H9 (cell line): ENCODE measurements at places on chromosomes 5 and 9. TPM values are rescaled to one million over a fixed set of nuclear protein-coding genes. Genes with fewer than 3 reads are reported as not detected.

Gene SLC45A2
- total RNA-seq, result not detected in 2 replicates

Gene PFN3
- total RNA-seq, result not detected in 2 replicates

Gene ARL14EPL
- total RNA-seq, result not detected in 2 replicates

Gene CCL27
- 0.28 and 1.0 TPM in 2 replicates for total RNA-seq

Gene SYK
- total RNA-seq, result 7.9 and 8.0 TPM in 2 replicates

Gene CNTNAP3
- 18.7 and 22.6 TPM in 2 replicates for total RNA-seq

DNA sequence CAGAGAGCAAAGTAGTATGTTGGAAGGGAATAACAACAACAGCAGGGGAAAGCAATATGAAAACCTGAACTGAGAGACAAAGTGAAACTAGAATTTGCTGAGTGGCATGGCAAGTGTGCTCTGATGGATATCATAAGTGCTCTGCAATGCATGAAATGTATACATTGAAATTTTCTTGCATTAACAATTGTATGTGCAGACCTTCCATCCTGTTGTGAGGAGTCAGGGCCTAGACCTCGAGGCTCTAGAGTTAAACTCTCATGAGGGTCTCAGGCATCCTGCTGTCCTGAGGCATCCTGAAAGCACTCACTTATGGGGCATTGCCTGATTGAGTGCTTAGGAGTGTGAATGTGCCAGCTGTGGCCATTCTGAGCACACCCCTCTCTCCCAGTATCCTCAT is 1.1 kb downstream of the ECM2 start:
- no peak overlapping the region for H3K27ac ChIP-seq
- no peak overlapping the region for H3K4me3 ChIP-seq
- no peak for DNase-seq
- no peaks in the 10 kb centered on the region for H3K27me3 ChIP-seq
- H3K4me1 ChIP-seq, result no peaks in the 10 kb centered on the region

- no peaks in the 10 kb centered on the region for H3K4me1 ChIP-seq
- H3K36me3 ChIP-seq, result no peaks in the 10 kb centered on the region
- H3K4me3 ChIP-seq, result peak overlapping the region; percentile 62
- peaks cover 33% of the 10 kb centered on the region; the same call in 1 of the 2 replicates for H3K27me3 ChIP-seq
- H3K27ac ChIP-seq, result no peak overlapping the region
These were observed 48.1 kb downstream of the EBF1 start for GRCh38 chr5:159051421-159052282.

DNA sequence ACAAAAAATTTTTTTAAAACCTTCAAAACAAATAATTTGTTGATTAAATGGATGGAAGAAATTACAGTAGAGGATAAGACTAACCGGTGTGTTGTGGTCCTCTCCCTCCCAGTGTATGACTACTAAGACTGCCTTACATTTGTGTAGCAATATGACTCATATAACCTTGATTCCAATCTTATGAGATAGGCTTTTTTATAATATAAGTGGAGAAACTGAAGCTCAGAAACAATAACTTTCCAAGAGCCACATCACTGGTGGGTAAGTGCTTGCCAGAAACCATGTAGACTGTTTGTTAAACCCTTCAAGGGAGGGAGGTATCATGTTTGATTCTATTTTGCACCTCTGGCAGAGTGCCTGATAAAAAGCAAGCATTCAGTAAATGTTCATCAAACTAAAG is 47.5 kb downstream of the NLN start:
- H3K4me1 ChIP-seq, result no peaks in the 10 kb centered on the region
- peaks cover 34% of the 10 kb centered on the region for H3K36me3 ChIP-seq
- H3K4me3 ChIP-seq, result no peak overlapping the region
- no peaks in the 10 kb centered on the region for H3K27me3 ChIP-seq
- DNase-seq, result no peak
- H3K27ac ChIP-seq, result no peak overlapping the region

GRCh38 chr9:88106492-88106891 is 31.8 kb downstream of the SPATA31C2 start:
- DNase-seq, result peak; percentile 36
- H3K4me1 ChIP-seq, result no peaks in the 10 kb centered on the region
- no peaks in the 10 kb centered on the region for H3K36me3 ChIP-seq
- H3K27ac ChIP-seq, result no peak overlapping the region
- H3K4me3 ChIP-seq, result no peak overlapping the region

DNA sequence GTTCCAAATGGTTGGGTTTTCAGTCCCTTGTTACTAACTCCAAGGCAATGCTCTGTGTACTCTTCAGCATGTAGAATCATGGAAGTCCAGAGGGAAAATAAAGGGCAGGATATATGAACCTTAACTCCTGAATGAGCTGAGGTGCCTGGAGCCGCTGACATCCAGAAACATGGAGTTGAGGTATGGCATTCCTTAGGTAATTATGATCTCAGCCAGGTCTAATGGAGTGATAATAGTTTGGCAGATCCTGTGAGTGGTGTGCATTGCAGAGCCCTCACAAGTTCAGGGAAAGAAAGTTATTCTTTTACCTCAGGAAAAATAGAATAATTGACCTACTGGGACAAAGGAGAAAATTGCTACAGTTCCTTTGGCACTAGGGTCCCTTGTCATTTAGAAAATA is 369.1 kb downstream of the ZNF608 start:
- no peaks in the 10 kb centered on the region for H3K4me1 ChIP-seq
- H3K27me3 ChIP-seq, result no peaks in the 10 kb centered on the region
- peaks cover 22% of the 10 kb centered on the region for H3K36me3 ChIP-seq

DNA sequence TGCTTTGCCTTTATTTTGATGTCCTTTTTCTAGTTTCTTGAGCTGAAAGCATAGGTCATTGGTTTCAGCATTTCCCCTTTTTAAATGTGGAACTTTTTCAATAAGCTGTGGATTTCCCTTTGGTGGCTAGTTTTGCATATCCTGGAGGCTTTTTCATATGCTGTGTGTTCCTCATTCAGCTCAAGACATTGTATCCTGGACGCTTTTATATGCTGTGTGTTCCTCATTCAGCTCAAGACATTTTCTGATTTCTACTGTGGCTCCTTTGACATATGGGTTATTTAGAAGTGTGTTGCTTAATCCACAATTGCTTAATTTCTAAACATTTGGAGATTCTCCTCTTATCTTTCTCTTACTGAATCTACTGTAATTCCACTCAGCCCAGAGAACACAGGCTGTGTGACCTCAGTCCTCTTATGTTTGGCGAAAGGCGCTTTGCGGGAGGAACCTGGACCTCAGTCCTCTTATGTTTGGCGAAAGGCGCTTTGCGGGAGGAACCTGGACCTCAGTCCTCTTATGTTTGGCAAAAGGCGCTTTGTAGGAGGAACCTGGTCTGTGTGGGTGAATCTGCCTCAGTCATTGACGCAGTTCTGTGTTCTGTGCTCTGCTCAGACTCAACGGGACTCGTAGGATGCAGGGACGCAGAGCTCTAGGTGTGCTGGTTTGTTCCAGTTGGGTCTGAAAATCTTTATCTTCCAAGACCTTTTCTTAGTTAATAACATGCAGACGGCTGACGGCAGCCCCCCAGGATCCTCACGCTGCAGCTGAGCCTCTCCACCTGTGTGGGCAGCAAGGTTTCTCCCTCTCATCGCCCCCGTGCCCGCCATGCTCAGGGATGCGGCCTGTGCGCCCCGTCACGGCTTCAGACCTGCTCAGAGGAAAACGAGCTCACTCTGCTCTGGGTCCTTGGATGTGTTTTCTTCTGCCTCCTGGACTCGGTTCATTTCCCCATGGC is 6.0 kb upstream of the SLC9A3 start:
- H3K27ac ChIP-seq, result no peak overlapping the region
- H3K4me3 ChIP-seq, result no peak overlapping the region
- no peaks in the 10 kb centered on the region for H3K4me1 ChIP-seq
- H3K27me3 ChIP-seq, result peaks cover 32% of the 10 kb centered on the region; the same call in 1 of the 2 replicates
- DNase-seq, result no peak

GRCh38 chr5:133953568-133954145 is 14.8 kb downstream of the C5orf15 start:
- peak overlapping the region; percentile 27 for H3K27ac ChIP-seq
- H3K4me3 ChIP-seq, result no peak overlapping the region; the same call in 2 of the 3 replicates

- no peak overlapping the region for H3K27ac ChIP-seq
- no peak overlapping the region; the same call in 2 of the 3 replicates for H3K4me3 ChIP-seq
- no peaks in the 10 kb centered on the region for H3K27me3 ChIP-seq
- no peaks in the 10 kb centered on the region; the same call in 1 of the 2 replicates for H3K36me3 ChIP-seq
These were observed 55.1 kb upstream of the PHYKPL start for GRCh38 chr5:178287791-178288105.

DNA sequence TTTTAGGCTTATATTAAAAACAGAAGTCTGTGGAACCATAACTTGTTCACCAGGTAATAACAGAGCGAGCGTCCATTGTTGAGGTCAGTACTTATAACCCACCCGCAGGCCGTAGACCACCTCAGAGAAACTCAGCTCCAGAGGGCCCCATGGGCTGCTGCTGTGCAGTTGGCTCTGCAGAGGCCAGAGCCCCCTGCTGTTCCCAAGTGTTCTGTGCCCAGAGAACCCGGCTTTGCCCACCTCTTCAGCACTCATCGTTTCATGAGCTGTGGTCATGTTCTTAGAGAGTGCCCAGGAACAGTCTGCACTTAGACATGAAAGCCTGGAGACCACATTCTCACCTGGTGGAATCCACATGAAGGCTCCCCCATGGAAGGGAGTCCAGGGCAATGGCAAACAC is 50.4 kb upstream of the SLC2A8 start:
- H3K27me3 ChIP-seq, result no peaks in the 10 kb centered on the region
- no peak for DNase-seq
- H3K27ac ChIP-seq, result no peak overlapping the region
- H3K4me1 ChIP-seq, result 0 out of 2 replicates have a peak, but pooled peaks cover 2% of the 10 kb centered on the region

DNA sequence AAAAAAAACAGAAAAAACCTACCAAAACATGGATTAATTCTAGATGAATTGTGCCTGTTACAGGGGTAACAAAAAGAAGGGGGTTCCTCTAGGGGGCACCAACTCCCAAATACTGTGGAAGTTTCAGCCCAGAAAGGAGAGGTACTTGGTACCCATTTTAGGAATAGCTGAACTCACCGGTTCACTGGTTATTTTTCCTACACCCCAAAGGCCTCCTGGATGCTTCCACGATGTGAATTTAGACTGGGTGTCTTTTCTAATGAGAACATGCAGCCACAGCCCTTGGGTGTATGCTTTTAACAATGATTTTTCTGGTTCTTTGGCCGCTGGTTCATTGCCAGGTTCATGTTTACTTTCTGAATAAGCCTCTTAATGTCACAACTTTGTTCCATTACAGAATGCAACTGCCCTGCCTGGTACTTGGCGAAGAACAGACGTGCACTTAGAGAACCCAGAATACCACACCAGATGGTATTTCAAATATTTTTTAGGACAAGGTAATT is 46.7 kb downstream of the GARNL3 start:
- peaks cover 3% of the 10 kb centered on the region; the same call in 1 of the 2 replicates for H3K36me3 ChIP-seq
- H3K4me3 ChIP-seq, result no peak overlapping the region
- DNase-seq, result no peak
- H3K27ac ChIP-seq, result no peak overlapping the region

DNA sequence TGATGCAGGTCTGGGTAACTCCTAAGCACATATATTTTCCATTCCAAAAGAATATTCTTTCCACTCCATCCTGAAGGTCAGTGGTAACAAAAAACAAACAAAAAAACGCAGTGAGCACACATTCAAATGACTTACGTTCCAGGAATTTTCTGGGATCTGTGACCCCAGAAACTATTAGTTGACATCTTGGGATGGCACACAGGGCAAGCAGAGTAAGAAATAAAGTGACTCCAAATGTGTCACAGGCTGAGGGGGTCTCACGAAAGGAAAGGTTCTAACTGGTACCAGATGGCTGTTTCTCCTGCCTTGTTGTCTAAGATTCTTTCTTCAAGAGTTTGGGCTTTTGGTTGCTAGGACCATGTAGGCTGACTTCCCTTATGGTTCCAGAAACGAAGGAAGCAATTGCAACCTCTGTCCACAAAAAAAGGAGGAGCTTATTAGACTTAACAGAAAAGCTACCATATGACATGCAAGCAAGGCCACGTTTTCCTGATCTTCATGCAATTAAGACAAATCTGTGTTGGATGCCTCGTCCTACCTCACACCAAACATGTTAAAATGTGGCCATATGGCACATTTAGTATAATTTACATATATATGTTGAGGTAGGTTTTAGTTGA is 32.7 kb downstream of the PTGS1 start:
- H3K4me1 ChIP-seq, result no peaks in the 10 kb centered on the region
- no peak overlapping the region for H3K27ac ChIP-seq
- H3K4me3 ChIP-seq, result no peak overlapping the region
- H3K36me3 ChIP-seq, result no peaks in the 10 kb centered on the region
- H3K27me3 ChIP-seq, result no peaks in the 10 kb centered on the region

GRCh38 chr5:82820961-82821845 is 256.0 kb downstream of the TMEM167A start:
- H3K4me3 ChIP-seq, result no peak overlapping the region
- peaks cover 5% of the 10 kb centered on the region; the same call in 1 of the 2 replicates for H3K4me1 ChIP-seq
- no peak overlapping the region for H3K27ac ChIP-seq
- no peak for DNase-seq
- no peaks in the 10 kb centered on the region for H3K27me3 ChIP-seq

DNA sequence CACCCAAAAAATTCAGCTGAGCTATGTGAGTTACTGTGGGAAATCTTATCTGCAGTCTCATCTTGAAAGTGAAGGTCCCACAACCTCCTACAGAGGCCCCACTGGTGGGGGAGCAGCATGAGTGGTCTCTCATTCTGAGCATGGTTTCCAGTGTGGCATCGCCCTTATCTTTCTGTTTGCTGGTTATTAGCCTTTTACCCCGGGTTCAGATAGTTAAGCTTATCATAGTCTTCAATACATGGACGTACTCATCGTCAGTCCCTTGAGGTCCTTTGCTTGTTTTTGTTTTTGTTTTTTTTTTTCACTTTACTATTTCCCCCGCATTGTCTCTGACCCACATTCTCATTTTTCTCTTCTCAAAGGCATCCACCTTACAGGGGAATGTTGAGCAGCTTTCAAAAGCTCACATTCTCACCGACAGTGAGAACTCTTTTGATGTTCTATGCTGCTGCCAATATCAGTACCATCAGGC is 7.7 kb upstream of the HAVCR2 start:
- H3K4me3 ChIP-seq, result no peak overlapping the region
- DNase-seq, result no peak
- no peak overlapping the region for H3K27ac ChIP-seq
- no peaks in the 10 kb centered on the region for H3K4me1 ChIP-seq
- H3K36me3 ChIP-seq, result no peaks in the 10 kb centered on the region

GRCh38 chr9:135555203-135555602 is 6.4 kb upstream of the PAEP start:
- no peak overlapping the region for H3K4me3 ChIP-seq
- no peak for DNase-seq
- H3K27me3 ChIP-seq, result no peaks in the 10 kb centered on the region
- H3K4me1 ChIP-seq, result no peaks in the 10 kb centered on the region; the same call in 1 of the 2 replicates
- no peaks in the 10 kb centered on the region for H3K36me3 ChIP-seq
- no peak overlapping the region for H3K27ac ChIP-seq

DNA sequence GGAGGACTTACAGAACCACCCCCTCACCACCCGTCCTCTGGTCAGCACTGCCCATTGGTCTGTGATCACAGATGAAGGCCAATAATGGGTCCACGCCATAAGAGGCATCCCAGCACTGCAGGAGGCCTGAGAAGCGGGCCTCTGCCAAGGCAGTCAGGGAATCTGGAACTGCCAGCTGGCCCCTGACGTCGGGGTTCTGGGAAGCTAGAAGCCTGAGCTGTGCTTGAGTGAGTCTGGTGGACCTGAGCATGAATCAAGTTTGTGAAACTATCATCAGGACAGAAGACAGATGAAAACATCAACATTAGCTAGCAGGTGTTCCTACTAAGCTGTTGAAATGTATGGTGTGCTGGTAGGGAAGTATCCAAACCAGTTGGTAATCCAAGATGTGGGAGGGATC is 7.8 kb downstream of the ANGPTL2 start:
- H3K27me3 ChIP-seq, result no peaks in the 10 kb centered on the region
- no peaks in the 10 kb centered on the region; the same call in 2 of the 3 replicates for H3K36me3 ChIP-seq
- no peak overlapping the region for H3K4me3 ChIP-seq
- peaks cover 14% of the 10 kb centered on the region; the same call in 1 of the 2 replicates for H3K4me1 ChIP-seq
- DNase-seq, result no peak
- no peak overlapping the region for H3K27ac ChIP-seq
